Naive thymus-derived CD4-positive, alpha-beta T cell (primary cell): ENCODE measurements at places on chromosomes 4 and X.

DNA sequence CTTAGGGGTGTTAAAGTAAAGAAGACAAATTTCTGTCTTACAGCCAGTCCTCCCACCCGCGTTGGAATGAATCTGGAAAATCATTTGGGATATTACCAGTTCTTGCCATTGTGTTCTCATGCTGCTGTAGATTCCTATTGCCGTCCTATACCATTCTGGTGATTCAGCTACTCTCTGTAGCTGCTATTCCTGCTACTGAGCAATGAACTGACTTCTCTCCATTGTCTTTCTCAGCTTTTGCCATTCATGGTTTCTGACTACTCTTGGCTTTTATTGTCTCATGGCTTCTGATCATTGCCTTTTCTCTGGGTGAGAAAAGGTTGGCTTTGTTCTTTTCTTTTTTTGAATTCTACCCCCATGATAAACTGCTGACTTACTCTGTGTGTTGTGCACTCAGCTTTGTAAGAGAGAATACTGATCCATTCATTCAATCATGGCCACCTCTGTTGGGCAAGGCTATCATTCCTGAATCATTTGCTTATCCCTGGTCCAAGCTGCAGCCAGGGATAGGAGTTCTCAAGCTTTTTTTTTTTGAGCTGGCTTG is 27.7 kb upstream of the METAP1 start:
- no peak for DNase-seq

GRCh38 chrX:136630881-136631280 is 17.1 kb upstream of the CD40LG start:
- DNase-seq, result no peak

DNA sequence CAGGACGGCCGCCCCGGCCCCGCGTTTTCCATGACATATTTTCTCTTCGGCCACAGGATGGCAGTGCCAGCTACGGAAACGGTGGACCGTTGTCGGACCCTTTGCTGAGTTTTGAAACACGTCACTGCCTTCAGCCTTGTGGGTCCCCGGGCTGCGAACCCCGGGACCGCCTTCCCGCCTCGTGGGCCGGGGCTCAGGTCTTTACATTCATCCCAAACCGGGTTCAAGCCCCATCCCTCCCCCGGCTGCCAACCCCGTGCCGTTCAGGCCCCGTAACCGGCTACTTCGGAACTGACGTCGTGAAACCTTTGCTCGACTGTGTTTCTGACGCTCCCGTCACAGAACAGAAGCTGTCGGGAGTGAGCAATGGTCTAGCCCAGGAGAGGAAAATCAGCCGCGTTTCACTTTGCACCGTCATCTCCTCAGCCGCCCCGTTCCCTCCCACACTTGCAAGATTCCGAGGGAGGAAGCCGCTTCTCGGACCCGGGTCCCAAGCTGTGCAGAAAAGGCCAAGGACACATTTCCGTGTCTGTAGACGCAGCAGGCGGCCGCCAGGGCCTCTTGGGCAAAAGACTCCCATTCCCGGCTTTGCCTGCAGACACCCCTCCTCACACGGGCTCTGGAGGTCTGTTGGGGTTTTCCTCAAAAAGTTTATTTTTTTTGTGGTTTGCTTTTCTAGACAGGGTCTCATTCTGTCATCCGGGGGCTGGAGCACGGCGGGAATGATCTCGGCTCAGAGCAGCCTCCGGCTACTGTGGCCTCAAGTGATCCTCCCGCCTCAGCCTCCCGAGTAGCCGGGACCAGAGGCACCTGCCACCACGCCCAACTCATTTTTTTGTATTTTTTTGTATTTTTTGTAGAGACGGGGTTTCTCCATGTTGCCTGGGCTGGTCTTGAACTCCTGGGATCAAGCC is 41.4 kb upstream of the PPP2R3B start:
- DNase-seq, result no peak

DNA sequence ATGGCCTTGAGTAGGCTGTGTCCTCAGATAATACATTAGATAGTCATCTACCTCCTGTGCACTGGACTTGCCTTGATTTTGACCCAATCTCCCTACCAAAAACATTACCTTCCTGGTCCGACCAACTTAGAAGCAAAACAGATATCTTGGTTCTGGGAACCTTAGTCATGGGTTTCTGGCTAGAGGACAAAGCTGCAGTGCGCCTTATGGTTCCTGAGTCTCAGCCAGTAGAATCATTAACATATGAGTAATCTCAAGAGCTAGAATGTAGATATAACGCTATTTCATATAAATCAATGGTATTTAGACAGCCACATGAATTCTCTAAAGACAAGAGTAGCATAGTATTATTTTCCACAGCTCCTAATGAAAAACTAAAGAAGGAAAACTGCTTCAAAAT is 83.1 kb downstream of the GRIA3 start:
- DNase-seq, result no peak

GRCh38 chrX:51440365-51440764 is 56.0 kb downstream of the NUDT11 start:
- DNase-seq, result no peak

- no peak for DNase-seq
Observed at GRCh38 chrX:100408713-100409609, 1.1 kb downstream of the PCDH19 start.

- no peak for DNase-seq
Observed at GRCh38 chr4:89752932-89753598, 83.9 kb downstream of the SNCA start.

- DNase-seq, result no peak
Observed at GRCh38 chr4:172786039-172786792, 382.4 kb upstream of the GALNT7 start.

- no peak for DNase-seq
Observed at GRCh38 chr4:124437853-124438495, 274.6 kb downstream of the ANKRD50 start.

GRCh38 chr4:172225457-172225856 is 412.3 kb downstream of the GALNTL6 start:
- DNase-seq, result no peak

DNA sequence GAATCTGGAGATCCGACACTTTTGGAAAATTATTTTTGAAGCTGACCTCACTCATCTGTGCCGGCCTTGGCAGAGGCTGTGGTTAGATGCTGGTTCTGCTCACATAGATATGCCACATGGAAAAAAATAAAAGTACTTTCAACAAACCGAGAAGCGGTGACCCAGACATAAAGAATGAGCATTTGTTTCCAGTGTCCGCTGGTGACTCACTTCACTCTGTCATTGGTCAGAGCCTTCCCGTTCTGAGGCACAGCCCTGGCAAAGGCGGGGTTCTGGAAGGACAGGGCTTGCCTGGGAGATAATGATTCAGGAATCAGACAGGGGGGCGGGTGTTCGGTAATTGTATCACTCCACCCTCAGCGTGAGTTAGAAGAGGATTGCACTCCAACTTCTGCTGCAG is 172.4 kb upstream of the MXRA5 start:
- DNase-seq, result no peak

DNA sequence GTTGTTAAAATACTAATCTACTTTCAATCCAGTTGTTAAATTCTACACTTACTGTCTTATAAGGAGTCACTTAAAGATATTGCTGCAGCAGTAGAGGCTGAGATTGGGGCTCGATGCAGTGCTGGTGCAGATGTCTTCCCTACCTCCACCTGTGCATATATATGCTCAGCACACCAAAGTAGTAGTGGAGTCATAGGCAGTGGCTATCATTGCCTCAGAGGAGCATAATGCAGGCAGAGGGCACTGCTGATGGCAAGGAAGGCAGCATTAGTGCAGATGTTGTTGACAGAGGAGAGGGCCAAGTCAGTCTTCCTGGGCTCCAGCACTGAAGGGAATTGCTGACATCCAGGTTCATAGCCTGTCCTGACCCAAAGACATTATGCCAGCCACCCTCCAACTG is 35.1 kb downstream of the INPP4B start:
- no peak for DNase-seq

DNA sequence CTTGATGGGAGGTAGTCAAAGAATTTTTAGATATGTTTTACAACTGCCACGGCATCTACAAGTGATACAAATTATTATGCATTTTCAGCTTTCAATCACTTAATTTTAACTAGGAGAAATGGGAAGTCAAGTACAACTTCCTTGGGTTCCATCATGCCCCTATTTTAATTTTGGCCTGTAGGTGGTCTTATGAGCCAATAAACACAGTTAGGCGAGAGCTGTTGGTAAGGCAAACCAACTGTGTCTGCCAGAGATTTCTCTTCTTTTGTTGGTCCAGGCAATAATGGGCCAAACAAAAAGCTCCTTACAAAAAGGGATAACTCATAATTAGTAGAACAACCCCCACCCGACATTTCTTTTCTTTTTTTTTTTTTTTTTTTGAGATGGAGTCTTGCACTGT is 63.3 kb upstream of the ARX start:
- DNase-seq, result no peak

DNA sequence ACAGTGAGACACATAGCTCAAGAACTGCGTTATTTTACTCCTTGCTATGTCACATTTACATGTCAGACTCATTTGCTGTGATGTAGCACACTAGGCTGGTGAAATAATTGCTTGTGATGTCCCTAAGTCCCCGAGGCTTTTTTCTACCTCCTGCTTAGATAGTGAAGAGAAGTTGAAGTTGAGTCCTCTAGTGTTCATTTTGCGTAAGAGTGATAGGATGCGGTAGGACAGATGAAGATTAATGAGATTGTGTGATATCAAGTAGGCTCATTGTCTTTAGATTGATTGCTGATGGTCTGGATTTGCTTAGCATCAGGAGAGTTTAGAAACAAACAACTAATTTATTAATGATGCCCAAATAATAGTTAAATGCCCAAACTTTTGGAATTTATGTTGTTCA is 173.6 kb upstream of the NUDT6 start:
- no peak for DNase-seq

- no peak for DNase-seq
Observed at GRCh38 chr4:146063143-146063542, 112.4 kb upstream of the LSM6 start.
